Large intestine (tissue), 12 donors: ENCODE measurements at places on chromosomes 3 and 15. TPM values are rescaled to one million over a fixed set of nuclear protein-coding genes. Genes with fewer than 3 reads are reported as not detected.

Gene OXSR1
- polyA plus RNA-seq = 30.4 TPM

Gene ALCAM
- polyA plus RNA-seq = 41.5 TPM

Gene FETUB
- not detected for polyA plus RNA-seq

Gene LSMEM2
- polyA plus RNA-seq = 0.25 TPM

Gene P2RY14
- 2.8 TPM for polyA plus RNA-seq

Gene RFTN1
- polyA plus RNA-seq = 15.0 TPM

Gene ZBTB47
- 12.5 TPM for polyA plus RNA-seq

Gene ARHGAP11A
- 15.3 TPM for polyA plus RNA-seq

Gene ZMYND10
- 0.99 TPM for polyA plus RNA-seq

Gene STIMATE
- polyA plus RNA-seq = 5.9 TPM
